ENCODE measurements at places on chromosomes 7 and 10.

DNA sequence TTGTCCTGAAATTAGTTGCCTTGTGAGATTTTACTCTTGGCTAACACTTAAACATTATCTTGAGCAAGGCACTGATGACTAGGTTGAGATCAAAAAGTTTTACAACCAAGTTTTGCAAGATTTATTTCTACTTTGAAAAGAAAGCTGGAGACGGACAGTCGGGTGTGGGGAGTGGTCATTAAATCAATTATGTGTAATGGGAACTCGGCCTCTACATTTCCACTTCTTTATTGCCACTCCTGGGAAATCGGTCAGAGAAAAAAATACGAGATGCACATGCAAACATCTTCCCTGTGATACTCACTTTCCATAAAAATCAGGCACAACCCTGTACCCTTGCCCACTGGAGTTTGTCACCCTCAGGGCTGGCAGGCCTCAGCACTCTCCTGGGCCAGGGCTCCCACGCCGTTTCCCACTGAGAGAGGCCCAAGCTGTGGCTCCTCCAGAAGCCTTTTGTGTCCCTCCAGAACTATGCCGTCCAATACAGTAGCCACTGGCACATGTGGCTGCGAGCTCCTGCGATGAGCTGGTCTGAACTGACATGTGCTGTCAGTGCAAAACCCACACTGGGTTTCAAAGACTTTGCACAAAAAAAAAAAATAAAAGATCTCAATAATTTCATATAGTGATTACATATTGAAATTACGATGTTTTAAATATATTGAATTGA, 7.5 kb upstream of the GPNMB start:
- no peak for DNase-seq

DNA sequence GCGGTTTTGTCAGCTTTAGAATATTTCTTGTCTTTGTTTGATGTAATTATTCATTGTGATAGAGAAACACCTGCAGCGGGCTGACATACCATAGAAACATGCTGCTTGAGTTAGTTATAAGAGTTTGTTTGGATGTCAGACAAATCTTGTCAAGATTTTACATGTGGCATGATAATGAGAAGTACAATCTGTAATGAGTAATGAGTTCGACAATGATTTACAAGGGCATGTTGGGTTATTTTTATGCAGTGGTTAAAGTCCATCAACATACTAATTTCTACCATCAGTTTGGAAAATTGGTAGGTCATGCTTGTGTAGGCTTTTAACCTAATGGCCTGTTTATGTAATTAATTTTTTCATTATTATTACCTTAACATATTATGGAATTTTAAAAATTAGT, 31.3 kb downstream of the FZD1 start:
- DNase-seq, result no peak

- DNase-seq, result no peak
These were observed 13.6 kb downstream of the ANXA11 start for GRCh38 chr10:80191589-80192270.

DNA sequence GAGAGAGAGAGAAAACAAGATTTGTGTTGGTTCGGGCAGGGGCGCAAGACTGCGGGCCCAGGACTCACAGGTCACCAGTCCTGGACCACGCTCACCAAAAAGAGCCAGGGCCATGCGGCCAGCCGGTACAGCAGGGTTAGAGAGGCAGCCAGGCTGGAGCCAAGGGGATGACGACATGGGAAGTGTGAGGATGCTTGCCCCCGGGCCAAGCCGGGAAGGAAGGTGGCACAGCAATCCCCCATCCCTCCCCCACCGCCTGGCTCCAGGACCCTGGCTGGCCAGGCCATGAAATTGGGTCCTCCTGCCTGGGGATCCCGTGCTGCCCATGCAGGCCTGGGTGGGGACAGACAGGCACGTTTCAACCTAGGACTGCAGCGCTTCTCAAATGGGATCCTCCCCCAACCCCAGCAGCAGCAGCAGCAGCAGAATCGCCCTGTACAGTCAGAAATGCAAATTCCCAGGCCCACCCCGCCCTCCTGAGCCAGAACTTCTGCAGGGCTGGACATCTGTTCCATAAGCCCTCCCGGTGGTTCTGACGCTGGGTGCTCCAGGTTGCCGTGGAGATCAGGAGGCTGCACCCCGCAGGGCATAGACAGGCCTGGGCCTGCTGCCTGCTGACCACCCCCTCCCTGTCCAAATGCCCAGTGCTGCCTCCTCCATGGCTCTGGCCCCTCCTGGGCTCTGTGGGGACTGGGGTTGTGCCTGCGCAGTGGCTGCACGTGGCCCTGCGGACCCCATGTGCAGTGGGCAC, 35.0 kb downstream of the YKT6 start:
- DNase-seq, result no peak

GRCh38 chr7:114819616-114820362, 102.1 kb upstream of the MDFIC start:
- peak; percentile 5 for DNase-seq

DNA sequence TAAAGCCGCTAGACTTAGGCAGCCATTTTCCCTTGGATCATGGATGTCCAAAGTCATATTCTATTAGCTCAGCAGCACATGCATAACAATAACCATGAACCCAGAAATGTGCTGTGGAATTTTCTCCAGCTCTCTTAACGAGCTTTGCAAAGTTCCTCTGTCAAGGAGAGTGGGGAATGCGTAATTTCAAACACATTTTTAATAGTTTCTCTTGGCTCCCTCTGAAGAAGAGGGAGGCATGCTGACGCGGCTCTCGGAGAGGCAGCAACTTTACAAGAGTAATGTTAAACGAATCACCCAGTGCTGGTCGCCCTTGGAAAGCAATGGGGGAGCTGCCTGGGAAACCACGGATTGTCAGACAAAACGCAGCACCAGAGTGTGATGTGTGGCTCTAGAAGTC, 114.8 kb downstream of the RAB18 start:
- no peak for DNase-seq

- no peak for DNase-seq
These were observed 42.4 kb downstream of the PNLIPRP3 start for GRCh38 chr10:116470071-116470470.

GRCh38 chr10:12690525-12691126, 310.9 kb downstream of the CCDC3 start:
- DNase-seq, result no peak

DNA sequence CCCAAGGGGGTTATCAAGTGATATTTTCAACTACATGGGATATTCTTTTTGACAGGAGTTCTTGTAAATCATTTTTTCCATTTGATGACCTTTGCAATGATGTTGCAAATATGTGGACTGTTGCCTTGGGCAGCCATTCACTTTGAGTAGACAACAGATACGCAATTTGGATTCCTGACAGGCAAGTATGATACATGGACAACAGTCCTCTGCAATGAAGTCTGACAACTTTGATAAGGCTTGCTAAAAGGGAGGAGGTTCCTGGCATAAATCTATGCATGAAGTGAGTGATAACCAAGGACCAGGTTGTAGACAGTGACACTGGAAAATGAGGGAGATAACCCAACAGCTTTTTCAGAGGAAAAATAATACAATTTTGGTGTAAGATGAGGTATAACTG, 17.7 kb downstream of the LRRD1 start:
- no peak for DNase-seq

- DNase-seq, result no peak
These were observed 227.6 kb downstream of the SKAP2 start for GRCh38 chr7:26636808-26637207.

- no peak for DNase-seq
These were observed 253.8 kb downstream of the MAD1L1 start for GRCh38 chr7:1978656-1979590.

GRCh38 chr7:2542916-2543871, 12.1 kb downstream of the BRAT1 start:
- DNase-seq, result no peak

- DNase-seq, result no peak
These were observed 121.8 kb upstream of the AFAP1L2 start for GRCh38 chr10:114526126-114526503.

DNA sequence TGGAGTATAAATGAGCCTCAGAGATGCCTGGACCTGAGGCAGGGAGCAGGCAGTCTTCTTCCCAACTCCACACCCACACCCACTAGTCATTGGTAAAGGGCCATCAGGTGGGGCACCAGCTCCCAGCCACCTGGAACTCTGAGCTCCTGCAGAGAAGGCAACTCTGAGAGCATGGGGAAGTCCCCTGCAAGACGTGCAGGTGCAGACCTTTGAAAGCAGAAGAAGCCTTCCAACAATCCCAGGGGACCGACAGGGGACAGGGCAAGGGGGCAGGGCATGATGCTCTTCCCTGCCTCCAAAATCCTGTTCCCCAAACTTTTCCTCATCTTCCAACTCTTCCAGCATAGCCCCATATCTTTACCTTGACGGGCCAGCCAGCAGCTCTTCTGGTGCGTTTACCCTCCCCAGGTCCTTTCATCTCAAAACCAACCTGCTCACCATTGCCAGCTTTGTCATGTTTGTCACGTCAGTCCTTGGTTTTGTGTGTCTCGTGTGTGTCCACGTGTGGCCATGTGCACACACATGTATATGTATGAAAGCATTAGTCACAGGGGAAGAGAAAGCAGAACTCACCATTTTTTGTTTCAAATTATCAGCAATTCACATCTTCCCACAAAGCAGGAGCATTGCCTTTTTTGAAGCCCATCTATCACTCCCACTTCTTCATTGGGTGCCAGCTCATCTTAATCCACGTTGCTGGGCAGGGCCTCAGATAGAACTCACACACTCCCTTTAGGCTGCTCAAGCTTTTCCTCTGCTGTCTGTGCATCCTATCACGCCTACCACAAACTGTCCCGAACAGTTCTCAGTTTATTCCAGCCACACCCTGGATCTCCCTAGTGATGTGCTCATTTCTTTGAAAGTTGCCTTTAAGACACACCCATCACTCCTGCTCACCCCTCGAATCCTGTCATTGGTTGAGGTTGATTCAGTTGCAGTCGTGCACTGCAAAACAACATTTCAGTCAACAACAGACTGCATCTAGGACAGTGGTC, 41.0 kb upstream of the AMPH start:
- no peak for DNase-seq

- no peak for DNase-seq
These were observed 68.0 kb downstream of the CXCL12 start for GRCh38 chr10:44316922-44317215.

- DNase-seq, result no peak
These were observed 112.2 kb downstream of the PTPN20 start for GRCh38 chr10:47023237-47024045.

DNA sequence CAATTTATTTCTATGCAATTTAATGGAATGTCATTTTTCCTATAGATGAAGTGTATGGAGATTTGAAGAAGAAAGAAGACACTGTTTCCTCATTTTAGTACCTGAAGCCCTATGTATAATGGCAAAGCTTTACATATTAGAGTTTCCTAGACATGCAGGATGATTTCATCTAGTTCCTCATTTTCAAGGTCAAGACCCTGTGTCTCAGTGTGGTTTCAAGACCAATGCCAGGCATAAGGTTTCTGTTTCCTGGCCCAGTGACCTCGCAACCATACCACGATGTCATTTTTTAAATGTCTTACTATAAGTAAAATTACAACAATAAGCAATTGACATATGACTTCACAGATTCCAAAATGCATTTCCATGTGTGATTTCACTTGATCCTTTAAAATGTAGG, 336.5 kb upstream of the PRKCQ start:
- DNase-seq, result no peak

DNA sequence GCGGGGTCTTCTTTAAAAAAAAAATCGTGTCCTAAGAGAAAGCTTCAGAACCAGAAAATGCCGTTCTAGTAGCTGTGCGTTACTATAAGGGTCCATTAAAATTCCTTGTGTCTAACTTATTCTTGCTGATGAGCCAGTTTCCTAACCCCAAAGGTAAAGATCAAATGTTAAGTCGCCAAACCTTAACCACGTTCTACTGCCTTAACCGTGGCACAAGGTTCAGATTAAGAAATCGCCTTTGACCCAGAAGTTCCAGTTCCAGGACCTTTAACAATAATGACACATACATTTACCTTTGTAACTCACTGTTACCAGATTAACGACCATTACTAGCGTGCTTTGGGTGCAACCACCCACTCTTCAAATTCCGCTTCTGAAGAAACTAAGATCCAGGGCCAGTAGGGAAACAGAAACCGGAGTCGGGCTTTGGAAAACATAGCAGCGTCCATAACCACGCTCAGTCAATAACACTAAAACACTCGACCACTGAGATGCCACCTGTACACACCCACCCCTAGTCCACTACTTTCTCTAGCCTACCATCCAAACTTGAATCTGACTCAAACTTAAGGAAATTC, 620 bp downstream of the BET1 start:
- DNase-seq, result peak; percentile 11

DNA sequence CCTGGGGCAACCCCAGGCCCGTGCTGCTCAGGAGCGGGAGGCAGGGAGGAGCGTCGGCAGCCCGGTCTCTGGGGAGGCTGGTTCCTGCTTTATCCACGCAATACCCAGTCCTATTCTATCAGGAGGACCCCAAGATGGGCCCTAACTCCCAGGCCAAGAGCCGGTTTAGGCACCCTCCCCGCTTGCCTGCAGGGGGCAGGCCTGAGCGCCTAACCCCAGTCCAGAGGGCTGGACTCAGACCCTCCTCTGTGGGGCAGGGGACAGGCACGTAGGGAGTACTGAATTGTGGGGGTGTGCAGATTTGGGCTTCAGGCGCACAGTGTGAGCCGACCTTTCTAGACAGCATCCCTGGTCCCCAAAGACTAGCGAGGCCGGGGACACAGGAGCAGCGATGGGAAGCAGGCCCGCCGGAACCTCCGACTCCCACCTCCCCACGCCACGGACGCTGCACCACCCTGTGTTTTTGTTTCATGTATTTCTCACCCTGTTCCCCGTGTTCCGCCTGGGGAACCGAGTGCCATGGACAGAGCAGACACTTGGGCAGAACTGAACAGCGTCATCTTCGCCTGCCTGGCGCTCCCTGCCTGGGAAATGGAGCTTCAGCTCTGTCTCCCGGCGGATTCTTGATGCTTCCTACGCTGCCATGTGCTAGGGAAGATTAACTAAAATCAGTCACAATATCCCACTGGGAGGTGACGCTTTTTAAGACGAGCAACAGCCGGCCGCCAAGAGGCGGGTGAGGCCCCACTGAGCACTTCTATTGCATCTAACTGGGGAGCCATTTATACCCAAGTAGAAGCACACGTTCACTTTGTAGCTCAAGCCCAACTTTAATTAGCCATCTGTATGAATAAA, 5.3 kb downstream of the NUDT1 start:
- DNase-seq, result peak; percentile 92

DNA sequence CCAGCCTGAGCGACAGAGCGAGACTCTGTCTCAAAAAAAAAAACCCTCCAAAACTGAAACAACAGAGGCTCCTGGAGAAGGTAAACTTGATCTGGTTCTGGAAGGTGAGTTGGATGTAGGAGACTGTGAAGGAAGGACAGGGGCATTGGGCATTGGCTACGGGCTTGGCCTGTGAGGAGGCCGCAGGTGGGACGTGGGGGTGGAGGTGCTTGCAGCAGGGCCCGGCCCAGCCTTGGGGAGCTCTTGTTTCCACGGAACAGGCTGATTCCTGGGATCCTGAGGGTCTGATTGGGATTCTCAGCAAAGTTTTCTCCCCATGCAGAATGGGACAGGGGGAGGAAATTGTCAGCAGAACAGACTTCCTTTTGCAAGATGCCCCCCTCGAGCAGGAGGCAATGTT, 30.6 kb downstream of the IL15RA start:
- no peak for DNase-seq

GRCh38 chr10:3126741-3127346, 45.7 kb downstream of the PITRM1 start:
- DNase-seq, result no peak

Measured in HuH-7 (cell line).